ENCODE measurements at places on chromosomes 6 and 20.

DNA sequence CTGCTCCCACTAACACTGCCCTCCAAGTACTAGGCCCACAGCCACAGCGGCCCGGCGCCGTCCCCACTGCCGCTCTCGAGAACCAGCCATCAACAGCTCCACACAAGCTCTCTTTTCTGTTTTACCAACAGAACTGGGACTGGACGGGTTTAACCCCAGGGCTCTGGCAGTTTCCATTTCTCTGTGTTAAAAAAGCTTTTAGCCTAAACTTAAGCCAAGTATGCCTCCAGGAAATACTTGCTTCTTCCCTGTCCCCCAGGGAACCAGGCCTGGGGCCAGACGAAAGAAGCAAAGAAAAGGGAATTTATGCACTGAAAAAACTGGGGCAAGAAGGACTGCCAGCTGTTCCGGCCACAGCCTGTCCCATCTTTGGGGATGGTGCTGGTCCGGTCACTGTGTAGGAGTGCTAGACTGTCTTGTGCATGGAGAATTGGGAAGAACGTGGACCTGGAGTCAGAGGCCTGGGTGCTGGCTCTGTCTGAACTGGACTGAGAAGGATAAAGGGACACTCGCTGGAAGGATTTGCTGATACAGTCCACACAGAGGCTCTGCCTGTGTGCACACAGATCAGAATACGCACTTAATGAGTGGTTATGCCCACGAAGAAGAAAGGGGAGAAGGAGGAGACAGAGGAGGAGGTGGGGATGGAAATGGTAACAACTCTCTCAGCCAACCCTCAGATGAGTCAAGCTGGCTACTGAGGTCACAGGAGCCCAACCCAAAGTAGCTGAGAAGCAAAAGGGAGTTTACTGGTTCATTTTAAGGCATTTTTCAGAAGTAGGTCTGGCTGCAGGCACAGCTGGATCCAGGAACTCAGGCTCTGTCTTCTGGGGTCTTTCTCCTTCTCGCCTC is 254.4 kb upstream of the PMEPA1 start:
- DNase-seq = no peak

DNA sequence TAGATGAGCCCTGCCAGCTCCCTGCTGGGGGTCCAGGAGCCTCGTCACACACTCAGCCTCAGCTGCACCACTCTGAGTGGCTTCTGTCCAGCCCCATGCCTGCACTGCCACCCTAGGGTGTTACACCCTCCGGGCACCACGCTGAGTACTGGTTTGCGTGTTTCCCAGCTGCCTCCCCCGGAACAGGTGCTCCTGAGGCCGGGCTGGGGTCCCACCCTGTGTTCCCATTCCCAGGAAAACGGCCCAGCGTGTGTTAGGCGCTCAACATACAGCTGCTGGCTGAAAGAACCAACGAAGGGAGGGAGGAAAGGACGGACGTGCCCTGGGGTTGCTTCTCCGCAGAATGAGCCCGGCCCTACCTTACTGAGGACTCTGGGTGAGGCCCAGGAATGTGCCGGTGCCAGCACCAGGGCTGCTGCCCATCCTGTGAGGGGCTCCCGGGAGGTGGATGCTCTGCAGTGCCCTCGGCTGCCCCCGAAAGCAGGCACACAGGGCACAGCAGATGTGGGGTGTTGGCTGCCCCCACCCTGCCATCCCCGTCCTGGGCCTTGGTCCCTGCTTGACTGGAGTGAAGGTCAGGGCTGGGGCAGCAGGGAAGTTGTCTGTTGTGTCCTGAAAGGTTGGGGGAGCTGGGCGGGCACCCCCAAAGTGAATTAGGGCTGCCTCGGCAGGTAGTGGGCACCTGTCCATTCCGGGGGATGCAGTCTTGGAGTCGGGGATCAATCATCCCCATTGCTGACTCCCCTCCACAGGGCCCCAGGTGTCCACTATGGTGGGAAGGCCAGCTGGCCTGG is 16.3 kb downstream of the LAMA5 start:
- DNase-seq = no peak

DNA sequence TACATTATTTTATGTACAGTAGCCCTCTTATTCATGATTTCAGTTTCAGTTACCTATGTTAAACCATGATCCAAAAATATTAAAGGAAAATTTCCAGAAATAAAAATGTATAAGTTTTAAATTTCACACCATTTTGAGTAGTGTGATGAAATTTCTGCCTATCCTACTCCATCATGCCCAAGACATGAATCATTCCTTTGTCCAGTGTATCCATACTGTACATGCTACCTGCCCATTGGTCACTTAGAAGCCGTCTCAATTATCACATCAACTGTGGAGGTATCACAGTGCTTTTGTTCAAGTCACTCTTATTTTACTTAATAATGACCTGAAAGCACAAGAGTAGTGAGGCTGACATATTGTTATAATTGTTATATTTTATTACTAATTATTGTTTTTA is 32.3 kb upstream of the PLCB4 start:
- no peak for DNase-seq

DNA sequence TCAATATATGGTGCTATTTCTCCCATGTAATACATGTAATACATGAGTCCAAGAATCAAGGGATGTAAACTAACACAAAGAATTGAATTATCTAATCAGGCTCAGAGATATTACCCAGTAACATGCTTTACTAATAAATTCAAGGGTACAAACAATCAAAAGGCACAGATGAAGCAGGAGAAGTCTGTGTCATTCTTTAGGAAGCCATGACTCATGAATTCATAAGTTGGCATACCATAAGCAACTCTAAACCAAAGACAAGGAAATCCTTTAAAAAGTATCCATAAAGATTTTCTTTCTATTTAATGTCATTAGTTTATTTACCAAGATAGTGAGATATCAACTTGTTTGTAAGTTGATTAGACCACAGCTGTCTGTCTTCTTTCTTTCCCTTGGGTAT is 446.0 kb upstream of the IMPG1 start:
- DNase-seq = no peak

GRCh38 chr6:13098793-13099570 is 229.4 kb downstream of the TBC1D7 start:
- no peak for DNase-seq

DNA sequence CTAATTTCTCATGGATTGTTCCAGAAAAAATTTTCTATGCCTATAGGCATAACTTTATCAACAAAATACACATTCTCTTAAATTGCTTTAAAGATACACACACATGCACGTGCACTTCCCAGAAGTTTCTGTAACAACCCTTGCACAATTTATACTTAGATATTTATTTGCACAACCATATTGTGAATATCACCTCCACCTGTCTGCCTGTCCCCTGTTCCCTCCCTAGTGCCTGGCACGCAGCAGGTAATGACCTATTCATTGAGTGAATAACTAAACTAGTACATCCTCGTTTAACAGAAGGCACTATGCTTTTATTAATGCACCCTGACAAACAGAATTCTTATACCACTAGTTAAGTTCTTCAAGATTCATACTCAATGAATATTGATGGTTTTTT is 198.9 kb downstream of the BCAS1 start:
- no peak for DNase-seq

- DNase-seq = no peak
Observed at GRCh38 chr6:110098511-110099116, 80.9 kb downstream of the WASF1 start.

- DNase-seq = no peak
Observed at GRCh38 chr20:48648482-48649051, 179.2 kb downstream of the PREX1 start.

- no peak for DNase-seq
Observed at GRCh38 chr6:157067507-157067906, 255.8 kb downstream of the TMEM242 start.

DNA sequence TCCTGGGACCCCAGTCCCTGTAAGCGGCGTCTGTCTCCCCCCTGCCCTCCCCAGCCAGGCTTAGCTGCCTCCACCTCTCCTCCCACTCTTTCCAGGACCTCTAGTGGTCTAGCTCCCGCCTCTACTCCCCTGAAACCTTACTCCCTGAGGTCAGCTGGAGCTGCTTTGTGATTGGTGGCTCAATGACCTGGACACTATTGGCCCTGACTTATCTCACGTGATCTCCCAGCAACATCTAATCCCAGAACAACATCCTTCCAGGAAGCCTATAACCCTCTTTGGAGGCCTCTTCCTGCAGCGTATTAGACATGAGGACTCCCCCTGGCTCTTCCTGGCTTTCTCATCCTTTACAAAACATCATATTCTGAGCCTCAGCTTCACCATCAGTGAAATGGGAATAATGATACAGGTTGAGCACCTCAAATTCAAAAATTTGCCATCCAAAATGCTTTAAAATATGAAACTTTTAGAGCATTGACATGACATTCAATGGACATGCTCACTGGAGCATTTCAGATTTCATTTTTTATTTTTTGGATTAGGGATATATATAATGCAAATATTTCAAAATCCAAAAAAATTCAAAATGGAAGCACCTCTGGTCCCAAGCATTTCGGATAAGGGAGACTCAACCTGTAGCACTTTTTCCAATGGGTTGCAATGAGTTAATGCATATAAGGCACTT is 16.3 kb upstream of the SRC start:
- DNase-seq = peak; percentile 59

DNA sequence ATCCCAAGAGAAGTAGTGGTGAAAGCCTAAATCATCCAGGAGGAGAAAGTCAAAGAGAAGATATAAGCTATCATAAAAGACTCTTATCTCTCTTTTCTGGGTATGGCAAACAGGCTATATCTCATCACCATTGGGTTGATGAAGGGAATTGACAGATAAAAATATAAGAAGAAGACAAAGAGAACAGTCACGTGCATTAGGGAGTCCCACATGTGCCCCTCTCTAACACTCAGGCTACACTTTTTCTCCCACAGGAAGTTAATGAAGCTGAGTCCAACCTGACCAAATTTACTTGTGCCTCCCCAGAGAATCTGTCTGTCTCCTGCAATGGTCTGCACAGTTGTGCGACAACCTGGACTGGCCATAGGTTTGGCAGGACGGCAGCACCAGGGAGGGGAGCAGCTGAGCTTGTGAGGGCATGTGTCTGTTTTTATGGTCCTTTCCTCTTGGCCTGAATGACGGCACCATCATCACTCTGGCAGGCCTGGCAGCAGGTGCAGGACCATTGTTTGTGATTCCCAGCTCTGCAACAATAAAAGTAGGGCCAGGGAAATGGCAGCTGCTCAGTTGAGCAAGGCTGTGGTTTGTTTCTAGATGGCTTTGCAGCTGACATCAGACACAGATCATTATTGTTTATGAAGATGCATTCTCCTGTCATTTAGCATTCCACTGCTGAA is 144.5 kb upstream of the MCHR2 start:
- DNase-seq = no peak

DNA sequence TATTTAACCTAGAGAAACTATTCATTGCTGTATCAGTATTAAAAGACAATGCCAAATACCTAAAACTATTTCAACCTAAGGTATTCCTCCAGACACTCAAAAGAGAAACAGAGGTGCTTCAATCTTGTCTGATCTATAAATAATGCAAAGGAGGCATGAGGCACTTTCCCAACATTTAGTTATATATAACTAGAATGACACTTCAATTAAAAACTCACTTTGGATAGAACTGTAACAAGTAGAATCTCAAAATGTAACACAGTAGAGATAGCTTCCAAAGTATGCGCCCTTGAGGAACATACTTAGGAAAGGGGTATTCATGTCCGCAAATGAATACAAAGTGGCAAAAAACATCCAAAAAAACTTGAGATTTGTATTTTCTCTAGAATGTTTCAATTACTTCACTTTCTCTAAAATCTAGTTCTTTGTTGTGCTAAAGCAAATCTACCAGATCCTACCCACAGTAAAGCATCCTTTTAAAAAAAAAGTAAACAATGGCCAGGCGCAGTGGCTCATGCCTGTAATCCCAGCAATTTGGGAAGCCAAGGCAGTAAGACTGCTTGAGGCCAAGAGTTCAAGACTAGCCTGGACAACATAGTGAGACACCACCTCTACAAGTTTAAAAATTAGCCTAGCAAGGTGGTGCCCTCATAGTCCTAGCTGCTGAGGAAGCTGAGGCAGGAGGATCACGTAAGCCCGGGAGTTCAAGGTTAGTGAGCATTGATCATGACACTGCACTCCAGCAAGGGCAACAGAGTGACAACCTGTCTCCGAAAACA is 10.3 kb downstream of the SYNCRIP start:
- no peak for DNase-seq

All from NCI-H82 (cell line).